ENCODE measurements at places on chromosomes 3 and 15. TPM values are rescaled to one million over a fixed set of nuclear protein-coding genes. Genes with fewer than 3 reads are reported as not detected.

Gene TRIM42
- polyA plus RNA-seq: not detected

Gene CYP8B1
- polyA plus RNA-seq: not detected

GRCh38 chr15:68610825-68611224 is 32.0 kb downstream of the CORO2B start:
- DNase-seq: no peak

DNA sequence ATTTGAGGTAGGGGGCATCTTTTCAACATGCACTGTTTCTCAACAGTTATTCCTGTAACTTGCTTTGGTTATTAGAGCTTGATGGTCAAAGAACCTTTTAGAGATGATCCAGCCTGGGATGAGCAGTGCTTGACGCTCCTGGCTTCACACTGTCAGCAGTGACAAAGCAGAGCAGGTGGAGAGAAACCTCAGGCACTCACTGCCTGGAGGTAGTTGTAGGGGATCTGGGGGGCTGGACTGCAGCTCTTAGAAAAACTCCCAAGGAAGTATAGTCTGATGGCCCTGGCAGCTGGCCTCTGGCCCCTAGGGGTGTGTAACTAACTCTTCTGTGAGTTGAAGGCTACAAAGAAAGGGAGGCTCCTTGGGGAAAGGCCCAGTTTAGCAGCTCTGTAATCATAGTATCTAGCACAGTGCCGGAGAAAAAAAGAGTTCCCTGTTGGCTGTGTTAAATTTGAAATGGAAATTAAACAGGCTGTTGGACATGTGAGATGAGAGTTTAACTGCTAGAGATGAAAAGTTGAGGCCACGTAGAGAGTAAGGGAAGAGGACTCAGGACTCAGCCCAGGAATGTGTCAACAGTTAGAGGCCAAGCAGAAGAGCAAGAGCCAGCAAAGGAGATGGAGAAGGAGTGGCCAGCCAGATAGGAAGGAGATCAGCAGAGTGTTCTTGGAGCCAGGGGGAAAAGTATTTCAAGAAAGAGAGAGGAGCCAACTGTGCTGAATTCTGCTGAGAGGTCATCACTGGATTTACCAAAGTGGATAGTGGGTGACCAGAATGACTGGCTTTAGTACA is 14.2 kb downstream of the OXNAD1 start:
- DNase-seq: no peak

DNA sequence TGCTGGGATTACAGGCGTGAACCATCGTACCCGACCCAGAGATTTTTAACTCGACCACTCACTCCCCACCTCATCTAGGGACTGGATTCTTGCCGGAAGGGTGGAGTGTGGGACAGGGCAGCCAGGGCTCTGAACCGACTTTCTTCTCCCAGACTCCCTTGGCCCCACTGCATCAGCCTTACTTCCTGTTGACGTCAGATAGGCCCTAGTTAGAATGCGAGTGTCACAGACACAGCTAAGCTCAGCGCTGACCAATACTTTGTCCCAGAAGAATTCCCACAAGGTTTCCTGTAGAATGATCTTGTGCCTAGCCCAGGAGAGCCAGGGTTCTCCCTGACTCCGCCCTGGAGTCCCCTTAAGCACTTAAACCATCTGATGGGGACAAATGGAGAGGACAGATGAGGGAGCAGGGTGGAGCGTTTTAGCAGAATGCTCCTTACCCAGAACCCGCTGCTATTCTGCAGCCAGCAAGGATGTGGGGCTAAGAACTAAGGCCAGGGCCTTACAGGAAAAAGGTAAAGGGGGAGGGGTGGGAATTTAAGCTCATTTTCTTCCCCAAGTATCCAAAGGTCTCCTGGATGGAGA is 5.8 kb upstream of the TUSC2 start:
- DNase-seq: no peak

GRCh38 chr3:108450444-108450843 is 60.0 kb downstream of the MYH15 start:
- DNase-seq: no peak

Gene SPTBN5
- polyA plus RNA-seq: 0.28 TPM

- DNase-seq: no peak
Observed at GRCh38 chr3:38823722-38824121, 7.7 kb upstream of the SCN10A start.

Gene PEAK1
- 38.4 TPM for polyA plus RNA-seq

DNA sequence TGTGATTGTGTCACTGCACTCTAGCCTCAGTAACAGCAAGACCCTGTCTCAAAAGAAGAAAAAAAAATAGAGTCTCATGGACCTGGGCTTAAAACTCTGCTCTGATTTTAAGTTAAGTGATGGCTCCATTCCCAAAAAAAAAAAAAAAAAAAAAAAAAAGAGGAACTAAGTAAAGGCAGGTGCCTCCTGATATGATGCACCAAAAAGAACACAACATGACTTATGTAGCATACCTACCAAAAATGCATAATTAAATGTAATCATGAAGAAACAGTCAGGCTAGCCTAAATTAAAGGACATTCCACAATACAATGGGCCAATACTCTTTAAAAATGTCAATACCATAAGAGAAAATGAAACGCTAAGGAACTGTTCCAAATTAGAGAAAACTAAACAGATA is 5.4 kb upstream of the IREB2 start:
- no peak for DNase-seq

- peak; percentile 36 for DNase-seq
Observed at GRCh38 chr3:134406331-134407238, 32.3 kb upstream of the AMOTL2 start.

Gene GPR87
- polyA plus RNA-seq: not detected

Gene HAUS2
- 18.7 TPM for polyA plus RNA-seq

GRCh38 chr15:39367596-39367995 is 213.3 kb upstream of the THBS1 start:
- DNase-seq: no peak

Gene LMAN1L
- polyA plus RNA-seq: not detected

DNA sequence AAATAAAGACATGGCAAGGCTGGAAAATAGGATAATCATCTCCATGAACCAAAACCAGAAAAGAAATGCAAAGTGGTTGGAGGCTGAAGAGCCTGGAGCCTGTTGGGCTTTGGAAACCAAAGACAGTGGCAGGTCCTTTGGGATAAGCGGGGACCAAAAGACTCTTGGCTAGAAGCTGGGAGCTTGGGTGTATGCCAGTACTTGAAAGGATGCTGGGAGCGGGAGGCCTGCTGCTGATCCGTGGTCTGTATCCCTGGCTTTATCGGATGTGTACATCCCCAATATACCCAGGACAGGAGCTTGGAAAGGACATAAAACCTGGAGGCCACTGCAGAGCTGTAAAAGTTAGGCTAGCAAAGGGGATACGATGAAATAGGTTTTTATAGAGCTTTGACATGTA is 1.3 kb upstream of the CHRNB4 start:
- no peak for DNase-seq
